ENCODE measurements at places on chromosomes 12 and 14.
A peak's percentile ranks its signal among the peaks of the same experiment; 100 is the strongest.

GRCh38 chr12:49546481-49546880 is 7.7 kb downstream of the KCNH3 start:
- peak; percentile 18 for DNase-seq

- no peak for DNase-seq
These were observed 107.7 kb upstream of the PPM1H start for GRCh38 chr12:63042646-63043045.

- DNase-seq, result no peak
These were observed 113.1 kb downstream of the TRAFD1 start for GRCh38 chr12:112238441-112238840.

GRCh38 chr12:27732281-27732680 is 21.6 kb downstream of the MRPS35 start:
- DNase-seq, result no peak

DNA sequence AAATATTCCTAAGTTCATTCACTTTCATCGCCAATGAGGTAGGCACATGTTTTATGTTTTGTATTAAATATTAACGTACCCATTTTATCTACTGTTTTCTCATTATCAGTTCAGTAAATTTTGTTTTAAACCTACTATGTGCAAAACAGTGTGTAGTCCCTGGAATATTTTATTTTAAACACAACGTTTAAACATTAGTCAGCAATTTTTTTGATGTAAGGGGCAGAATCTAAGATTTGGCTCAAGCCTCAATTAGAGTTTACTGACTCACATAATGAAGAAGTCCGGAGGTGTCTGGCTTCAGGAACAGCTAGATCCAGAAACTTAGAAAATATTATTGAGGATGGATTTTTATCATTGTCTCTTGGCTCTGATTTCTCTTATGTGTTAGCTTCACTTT is 267.5 kb downstream of the C12orf75 start:
- no peak for DNase-seq

DNA sequence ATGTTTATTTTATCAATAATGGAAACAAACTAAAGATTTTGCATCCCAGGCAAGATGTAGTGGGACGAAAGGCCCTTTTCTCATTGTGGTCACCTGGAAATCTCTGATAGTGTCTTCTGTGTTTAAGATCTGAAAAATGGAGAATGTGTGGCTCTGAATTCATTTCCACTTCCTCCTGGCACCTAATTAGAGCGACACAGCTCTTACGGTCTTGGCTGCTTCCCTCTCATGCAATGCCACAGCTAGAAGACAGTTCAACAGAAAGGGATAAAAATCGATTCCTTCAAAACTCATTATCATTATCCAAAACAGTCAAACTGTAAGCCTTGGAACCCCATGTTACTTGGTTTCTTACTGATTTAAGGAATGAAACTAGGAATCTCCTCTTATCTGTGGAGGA is 9.3 kb downstream of the ST8SIA1 start:
- DNase-seq, result no peak

- no peak for DNase-seq
These were observed 28.2 kb downstream of the FOXA1 start for GRCh38 chr14:37566811-37567371.

DNA sequence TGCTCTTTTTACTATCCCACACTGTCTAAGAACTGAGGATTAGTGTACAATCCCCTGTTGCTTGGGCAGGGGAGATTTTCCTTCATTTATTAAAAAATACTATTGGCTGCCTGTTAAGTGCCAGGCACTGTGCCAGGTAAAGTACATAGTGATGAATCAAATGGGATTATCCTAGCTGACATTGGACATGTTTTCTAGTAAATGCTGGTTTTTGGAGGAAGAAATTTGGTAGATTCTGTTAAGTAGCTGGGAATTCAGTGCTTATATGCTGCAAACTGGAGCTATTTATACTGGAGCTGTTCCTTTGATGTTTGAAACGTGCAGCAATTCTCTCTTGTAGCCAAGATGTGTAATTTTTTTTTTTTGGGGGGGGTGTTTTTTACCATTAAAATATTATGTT is 299.6 kb downstream of the EMP1 start:
- DNase-seq, result no peak

DNA sequence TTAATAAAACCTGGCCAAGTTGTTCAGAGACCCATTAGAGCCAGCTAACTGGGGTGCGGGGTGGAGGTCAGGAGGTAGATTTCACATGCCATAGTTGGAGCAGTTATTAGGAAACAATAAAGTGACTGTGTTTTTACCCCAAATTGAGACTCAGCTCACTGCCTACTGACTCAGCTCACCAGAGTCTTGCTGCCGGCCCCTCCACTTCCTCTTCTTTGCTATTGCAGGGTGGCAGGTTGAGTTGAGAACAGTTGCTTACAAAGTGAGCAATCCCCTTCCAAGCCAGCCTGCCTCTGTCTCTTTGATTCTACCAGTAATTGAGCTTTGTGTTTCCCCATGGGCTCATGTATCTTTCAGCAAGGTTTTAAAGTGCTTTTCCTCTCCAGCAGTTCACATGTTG is 12.9 kb downstream of the ST8SIA1 start:
- DNase-seq, result no peak

DNA sequence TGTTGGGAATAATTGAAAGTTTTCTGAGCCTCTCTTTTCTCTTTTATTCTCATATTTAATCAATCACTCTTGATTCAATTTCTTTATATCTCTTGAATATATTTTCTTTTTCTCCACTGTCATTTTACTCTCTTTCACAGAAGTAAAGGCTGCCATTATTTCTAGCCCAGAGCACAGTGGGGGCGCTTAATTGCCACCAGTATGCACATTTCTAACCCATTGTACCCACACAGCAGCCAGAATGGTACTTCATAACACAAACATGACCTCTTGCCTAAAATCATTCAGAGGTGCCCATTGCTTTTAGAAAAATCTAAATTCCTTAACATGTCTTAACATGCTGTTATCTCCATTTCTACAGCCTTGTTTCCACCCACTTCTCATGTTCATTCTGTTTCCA is 190.2 kb upstream of the LMO3 start:
- no peak for DNase-seq

- DNase-seq, result no peak
These were observed 62.0 kb upstream of the KCNA1 start for GRCh38 chr12:4847713-4848112.

DNA sequence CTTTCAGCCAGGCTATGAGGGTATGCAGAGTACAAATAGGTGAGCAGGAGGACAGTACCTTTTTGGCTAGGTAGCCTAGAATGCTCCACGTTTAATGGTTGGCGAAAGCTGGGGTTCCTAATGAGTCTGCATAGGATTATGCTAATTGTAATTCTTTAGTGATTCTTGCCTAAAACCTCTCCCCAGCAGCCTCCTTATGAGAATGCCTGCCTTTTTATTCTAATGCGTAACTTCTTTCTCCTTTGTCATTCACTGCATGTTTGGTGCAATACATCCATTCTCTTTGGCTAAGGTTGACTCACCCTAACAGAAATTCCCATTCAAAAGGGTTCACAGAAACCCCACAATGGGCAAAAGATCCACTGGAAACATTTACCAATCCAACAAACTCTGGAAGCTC is 752.2 kb downstream of the FSCB start:
- no peak for DNase-seq

GRCh38 chr12:65651060-65651459 is 173.2 kb upstream of the HMGA2 start:
- no peak for DNase-seq

DNA sequence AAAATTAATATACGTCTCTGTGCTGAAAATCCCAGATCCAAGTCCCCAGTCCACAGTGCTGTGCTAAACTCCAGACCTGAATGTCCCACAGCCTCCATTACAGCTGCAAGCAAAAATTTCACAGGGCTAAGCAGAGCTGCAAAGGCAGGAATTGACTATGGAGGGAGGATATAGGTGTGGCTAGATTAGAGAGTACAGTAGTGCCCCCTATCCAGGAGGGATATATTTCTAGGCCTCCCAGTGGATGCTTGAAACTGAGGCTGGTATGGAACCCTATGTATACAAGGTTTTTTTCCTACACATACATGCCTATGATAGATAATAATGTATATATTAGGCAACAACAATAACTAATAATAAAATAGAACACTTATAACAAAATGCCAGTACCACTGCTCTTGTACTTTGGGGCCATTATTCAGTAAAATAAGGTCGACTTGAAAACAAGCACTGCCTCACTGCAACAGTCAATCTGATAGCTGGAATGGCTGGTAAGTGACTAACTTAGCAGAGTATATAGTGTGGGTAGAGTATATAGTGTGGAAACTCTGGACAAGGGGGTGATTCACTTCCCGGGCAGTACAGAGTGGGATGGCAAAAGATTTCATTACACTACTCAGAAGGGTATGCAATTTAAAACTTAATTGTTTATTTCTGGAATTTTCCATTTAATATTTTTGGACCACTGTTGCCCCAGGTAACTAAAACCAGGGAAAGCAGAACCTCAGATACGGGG is 82.7 kb downstream of the C14orf132 start:
- no peak for DNase-seq

DNA sequence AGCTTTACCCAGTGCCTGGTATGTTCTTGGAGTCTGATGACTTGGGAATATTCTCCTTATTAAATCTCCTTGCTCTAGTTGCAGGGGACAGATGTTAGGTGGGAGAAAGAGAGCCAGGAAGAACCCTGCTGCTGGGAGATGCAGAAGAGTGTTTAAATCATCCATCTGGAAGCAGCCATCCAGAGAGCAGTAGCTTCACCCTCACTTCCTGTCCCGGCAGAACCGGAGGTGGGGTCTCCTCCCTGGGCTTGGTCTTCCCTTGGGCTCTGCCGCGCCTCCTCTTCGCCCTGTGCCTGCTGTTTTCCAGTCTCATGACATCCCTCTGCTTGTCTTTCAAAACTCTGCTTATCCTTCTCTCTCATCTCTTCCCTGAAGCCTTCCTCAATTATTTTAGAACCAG is 15.5 kb downstream of the B4GALNT3 start:
- no peak for DNase-seq

GRCh38 chr12:10363914-10364814 is 25.7 kb downstream of the KLRK1 start:
- peak; percentile 63 for DNase-seq

DNA sequence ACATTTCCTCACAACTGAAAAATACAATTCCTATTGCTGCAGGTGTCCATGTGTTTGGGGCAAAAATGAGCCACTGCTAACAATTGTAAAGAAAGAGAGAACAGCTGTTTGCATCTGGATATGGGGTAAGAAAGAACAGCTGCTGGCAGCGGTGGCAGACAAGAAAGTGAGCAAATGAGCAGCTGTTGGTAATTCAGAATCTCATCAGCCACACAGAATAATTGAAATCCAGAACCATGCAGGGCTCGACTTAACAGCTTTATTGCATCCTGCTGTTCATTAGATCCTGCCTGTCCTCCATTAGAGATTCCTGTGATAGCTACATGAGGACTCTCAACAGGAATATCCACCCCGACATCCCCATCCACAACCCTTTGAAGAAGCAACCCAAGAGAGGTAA is 62.5 kb upstream of the TSPAN8 start:
- no peak for DNase-seq

DNA sequence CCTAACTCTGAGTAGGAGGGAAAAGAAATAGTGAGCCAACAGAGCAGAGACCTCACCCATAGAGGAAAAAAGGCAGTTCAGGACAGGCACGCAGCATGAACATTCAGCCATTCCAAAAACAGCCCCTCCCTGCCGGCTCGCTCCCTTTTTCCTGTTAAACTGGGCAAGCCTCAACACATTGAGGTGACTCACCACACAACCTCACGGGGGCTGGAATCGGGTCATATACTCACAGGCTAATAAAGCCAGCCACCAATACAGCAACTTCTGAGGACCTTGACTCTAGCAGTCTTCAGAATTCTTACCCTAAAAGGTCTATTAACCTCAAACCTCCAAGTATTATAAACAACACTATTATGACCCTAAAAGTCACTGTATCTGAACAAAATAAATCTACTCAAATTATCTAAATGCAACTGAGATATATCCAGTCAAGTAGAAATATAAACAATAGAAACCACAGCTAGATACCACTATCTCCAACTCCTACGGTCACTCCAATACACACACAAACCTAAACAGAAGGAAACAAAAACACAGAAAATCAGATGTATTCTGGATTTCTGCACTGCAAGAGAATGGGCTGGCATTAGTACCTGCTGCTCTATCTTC is 6.3 kb downstream of the YBX3 start:
- DNase-seq, result no peak

GRCh38 chr12:130401703-130402102 is 64.0 kb downstream of the PIWIL1 start:
- DNase-seq, result no peak

DNA sequence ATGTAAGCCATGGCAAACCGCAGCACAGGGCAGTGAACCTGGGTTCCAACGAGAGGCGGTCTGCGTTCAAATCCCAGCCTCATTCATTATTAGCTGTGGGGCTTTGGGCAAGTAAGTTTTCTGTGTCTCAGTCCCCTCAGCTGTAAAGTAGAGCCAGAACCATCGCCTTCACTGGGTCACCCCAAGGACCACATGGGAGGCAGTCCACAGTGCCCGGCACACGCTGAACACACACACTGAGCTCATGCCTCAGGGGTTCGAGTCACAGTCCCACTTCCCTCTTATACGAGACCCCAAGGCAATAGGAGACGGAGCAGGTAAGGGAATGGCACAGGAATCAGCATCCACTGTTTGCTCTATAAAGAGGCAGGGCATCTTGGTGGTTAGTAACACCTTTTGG is 19.1 kb downstream of the LRTM2 start:
- peak; percentile 18 for DNase-seq

GRCh38 chr14:67490196-67490595 is 1.7 kb upstream of the TMEM229B start:
- no peak for DNase-seq

DNA sequence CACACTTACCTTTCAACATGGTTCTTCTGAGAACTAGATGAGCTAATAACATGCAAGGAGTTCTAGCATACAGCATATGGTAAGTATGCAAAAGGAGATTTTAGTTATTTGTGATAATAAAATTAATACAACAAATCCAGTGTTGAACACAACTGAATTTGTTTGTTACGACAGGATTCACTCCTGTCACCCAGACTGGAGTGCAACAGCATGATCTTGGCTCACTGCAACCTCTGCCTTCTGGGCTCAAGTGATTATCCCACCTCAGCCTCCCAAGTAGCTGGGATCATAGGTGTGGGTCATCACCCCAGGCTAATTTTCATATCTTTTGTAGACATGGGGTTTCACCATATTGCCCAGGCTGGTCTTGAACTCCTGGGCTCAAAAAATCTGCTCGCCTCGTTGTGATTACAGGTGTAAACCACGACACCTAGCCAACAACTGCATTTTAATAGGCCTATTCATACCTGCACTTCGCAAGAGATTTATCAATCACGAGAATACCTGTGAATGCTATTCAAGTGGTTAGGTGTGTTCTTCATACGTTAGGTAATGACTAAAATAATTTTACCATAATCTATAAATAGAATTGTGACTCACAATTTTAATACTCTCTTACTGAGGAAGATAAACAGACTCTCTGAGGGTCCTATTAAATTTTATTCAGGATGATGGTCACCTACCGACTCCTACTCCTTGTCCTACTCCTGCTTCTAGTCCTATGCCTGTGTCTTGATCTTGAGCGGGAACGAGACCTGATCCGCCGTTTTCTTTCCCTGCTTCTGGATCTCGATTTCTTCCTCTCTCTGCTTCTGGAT is 10.0 kb downstream of the RSRC2 start:
- DNase-seq, result no peak
